Activated CD4-positive, alpha-beta T cell treated with anti-CD3 and anti-CD28 coated beads, Interleukin-2, amount 10 ng/mL, durations not matched to agents 7 days and 5 days (primary cell): ENCODE measurements at places on chromosomes 6 and 20. TPM values are rescaled to one million over a fixed set of nuclear protein-coding genes. Genes with fewer than 3 reads are reported as not detected.

DNA sequence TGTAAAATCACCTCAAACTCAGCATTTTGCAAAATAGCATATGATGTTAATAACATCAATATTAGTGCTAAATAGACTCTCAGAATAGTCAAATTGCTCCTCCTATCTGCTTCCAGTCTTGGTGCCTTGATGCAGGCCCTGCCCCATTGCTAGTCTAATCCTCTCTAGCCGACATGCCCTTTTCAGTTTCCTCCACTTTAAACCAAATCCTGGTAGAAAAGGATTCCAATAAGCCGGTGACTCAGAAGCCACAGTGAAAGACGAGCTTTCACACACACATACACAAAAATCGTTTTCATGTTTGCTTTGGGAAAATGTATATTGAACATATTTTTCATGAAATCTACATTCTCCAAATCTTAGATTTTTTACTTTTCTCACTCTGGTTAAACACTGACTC is 203.1 kb downstream of the LMBRD1 start:
- H3K4me1 ChIP-seq: no peaks in the 10 kb centered on the region
- H3K36me3 ChIP-seq: no peaks in the 10 kb centered on the region
- H3K4me3 ChIP-seq: no peak overlapping the region
- peaks cover 5% of the 10 kb centered on the region for H3K27me3 ChIP-seq

GRCh38 chr6:149056777-149057463 is 260.6 kb upstream of the TAB2 start:
- peaks cover 55% of the 10 kb centered on the region for H3K4me1 ChIP-seq
- no peak overlapping the region for H3K27ac ChIP-seq

GRCh38 chr20:59412181-59412580 is 111.8 kb downstream of the EDN3 start:
- no peak for DNase-seq
- no peak overlapping the region for H3K4me3 ChIP-seq
- H3K27me3 ChIP-seq: no peaks in the 10 kb centered on the region
- no peak overlapping the region for H3K27ac ChIP-seq
- no peaks in the 10 kb centered on the region for H3K4me1 ChIP-seq

DNA sequence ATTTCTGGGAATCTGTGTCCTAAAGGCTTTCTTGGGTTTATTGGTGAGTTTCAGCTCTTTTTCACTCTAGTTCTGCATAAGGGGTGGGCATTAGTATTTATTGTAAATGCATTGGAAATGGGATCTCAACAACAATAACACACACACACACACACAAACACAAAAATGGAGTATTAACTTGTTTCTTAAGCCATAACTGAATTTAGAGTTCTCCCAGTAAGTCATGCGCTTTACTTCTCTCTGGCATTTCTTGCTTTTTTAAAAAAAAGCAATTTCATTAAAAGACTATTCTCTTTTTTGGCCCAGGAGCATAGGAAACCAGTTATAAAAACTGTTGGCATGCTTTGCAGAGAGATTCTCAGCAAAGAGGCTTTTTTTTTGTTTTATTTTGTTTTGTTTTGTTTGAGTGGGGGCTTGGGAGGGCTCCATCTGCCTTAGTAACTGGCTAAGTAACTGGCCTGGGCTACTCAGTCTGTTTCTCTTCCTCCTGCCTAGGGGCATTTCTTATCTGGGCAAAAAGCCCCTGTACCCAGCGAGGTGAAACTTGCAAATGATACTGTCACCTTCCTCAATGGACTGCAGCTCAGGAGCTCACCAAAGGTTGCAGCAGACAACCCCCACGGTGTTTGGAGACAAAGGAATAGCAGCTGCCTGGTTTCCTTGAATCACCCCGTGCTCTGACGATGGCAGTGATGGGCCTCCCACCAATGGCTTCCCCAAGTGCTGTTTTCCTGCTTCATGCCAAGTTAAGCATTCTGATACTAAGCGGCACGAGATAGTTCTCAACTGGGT is 128.5 kb downstream of the BCAS1 start:
- peaks cover 42% of the 10 kb centered on the region for H3K4me1 ChIP-seq
- H3K4me3 ChIP-seq: no peak overlapping the region
- DNase-seq: no peak

- peak; percentile 92 for DNase-seq
- peaks cover 22% of the 10 kb centered on the region for H3K36me3 ChIP-seq
- H3K27me3 ChIP-seq: peaks cover 15% of the 10 kb centered on the region
- peak within 1 kb of the TSS; percentile 93 for H3K4me3 ChIP-seq
Measured at GRCh38 chr6:79078075-79078969, at the start of gene PHIP. TSS of gene PHIP (minus strand) at chr6:79078254. CDS start at chr6:79078068, 186 bp downstream.

DNA sequence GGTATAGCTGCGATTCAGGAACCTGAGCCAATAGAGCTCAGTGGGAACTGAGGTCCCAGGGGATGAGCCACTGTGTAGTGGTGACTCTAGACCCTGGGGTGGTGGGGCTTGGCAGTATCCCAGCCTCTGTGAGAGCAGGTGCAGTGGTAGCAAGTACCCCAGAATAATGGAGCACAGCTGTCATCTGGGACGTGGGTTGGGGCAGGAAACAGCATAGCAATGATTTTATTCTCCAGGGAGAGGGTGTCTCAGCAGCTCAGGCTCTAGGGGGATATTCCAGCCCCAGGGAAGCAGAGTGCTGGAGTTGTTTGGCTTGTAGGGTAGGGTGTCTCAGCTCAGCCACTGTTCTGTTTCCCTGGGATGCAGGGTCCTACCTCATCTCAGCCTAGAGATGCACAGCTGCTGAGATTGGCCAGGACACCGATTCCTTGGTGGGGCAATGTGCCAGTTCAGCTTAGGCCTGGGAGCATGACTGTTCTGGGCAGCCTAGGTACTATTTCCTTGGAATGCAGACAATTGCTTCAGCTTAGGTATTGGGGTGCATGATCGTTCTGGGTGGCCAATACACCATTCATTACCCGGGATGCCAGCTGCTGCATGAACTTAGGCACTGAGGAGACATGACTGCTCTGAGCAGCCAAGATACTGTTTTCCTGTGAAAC is 34.0 kb upstream of the NUP153 start:
- H3K27me3 ChIP-seq: peaks cover 11% of the 10 kb centered on the region
- no peak overlapping the region for H3K4me3 ChIP-seq
- no peak overlapping the region for H3K27ac ChIP-seq

GRCh38 chr6:31356216-31356945 is 598 bp downstream of the HLA-B start:
- H3K27me3 ChIP-seq: peaks cover 3% of the 10 kb centered on the region
- peak; percentile 79 for DNase-seq
- peak overlapping the region; percentile 93 for H3K4me3 ChIP-seq
- peak overlapping the region; percentile 100 for H3K27ac ChIP-seq
- H3K36me3 ChIP-seq: peaks cover 59% of the 10 kb centered on the region

- no peaks in the 10 kb centered on the region for H3K36me3 ChIP-seq
- no peaks in the 10 kb centered on the region for H3K4me1 ChIP-seq
- DNase-seq: no peak
- H3K27me3 ChIP-seq: no peaks in the 10 kb centered on the region
Measured at GRCh38 chr6:162871966-162872365, 144.2 kb downstream of the PACRG start.

- no peaks in the 10 kb centered on the region for H3K4me1 ChIP-seq
- H3K27ac ChIP-seq: no peak overlapping the region
- H3K27me3 ChIP-seq: peaks cover 3% of the 10 kb centered on the region
- H3K4me3 ChIP-seq: no peak overlapping the region
- no peak for DNase-seq
Measured at GRCh38 chr6:148629592-148630465, 117.0 kb upstream of the UST start.

GRCh38 chr6:30359276-30359675 is 14.3 kb downstream of the RPP21 start:
- no peak for DNase-seq
- no peak overlapping the region for H3K27ac ChIP-seq
- peaks cover 9% of the 10 kb centered on the region for H3K4me1 ChIP-seq
- H3K36me3 ChIP-seq: no peaks in the 10 kb centered on the region

DNA sequence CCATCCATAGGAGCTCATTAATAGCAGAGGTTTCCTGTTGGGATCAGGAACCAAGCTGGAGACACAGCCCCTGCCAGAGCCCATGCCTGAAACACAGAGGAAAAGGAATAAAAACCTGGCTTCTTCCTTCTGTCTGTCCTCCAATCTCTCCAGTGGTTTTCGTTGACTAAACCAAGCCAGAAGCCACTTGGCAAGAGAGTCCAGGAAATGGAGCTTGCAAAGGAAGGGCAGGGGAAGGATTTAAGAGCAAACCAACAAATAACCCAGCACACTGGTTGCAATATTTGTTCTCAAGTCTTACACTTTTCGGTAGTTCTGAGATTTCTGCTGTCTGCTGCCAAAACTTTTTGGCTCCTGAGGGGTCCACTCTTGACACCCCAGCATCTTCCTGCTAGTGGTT is 137.0 kb upstream of the BMP2 start:
- DNase-seq: no peak
- no peaks in the 10 kb centered on the region for H3K27me3 ChIP-seq
- H3K36me3 ChIP-seq: no peaks in the 10 kb centered on the region
- no peak overlapping the region for H3K27ac ChIP-seq

GRCh38 chr20:23105193-23105592 is 19.1 kb upstream of the CD93 start:
- no peak overlapping the region for H3K4me3 ChIP-seq
- DNase-seq: no peak
- H3K27ac ChIP-seq: no peak overlapping the region
- H3K36me3 ChIP-seq: no peaks in the 10 kb centered on the region
- H3K4me1 ChIP-seq: no peaks in the 10 kb centered on the region

GRCh38 chr6:21738180-21739094 is 144.9 kb downstream of the SOX4 start:
- no peaks in the 10 kb centered on the region for H3K4me1 ChIP-seq
- H3K36me3 ChIP-seq: no peaks in the 10 kb centered on the region
- DNase-seq: no peak
- H3K4me3 ChIP-seq: no peak overlapping the region

- no peaks in the 10 kb centered on the region for H3K36me3 ChIP-seq
- no peak for DNase-seq
- H3K27me3 ChIP-seq: peaks cover 3% of the 10 kb centered on the region
- no peak overlapping the region for H3K4me3 ChIP-seq
Measured at GRCh38 chr20:60101891-60102281, 143.7 kb downstream of the CDH26 start.

DNA sequence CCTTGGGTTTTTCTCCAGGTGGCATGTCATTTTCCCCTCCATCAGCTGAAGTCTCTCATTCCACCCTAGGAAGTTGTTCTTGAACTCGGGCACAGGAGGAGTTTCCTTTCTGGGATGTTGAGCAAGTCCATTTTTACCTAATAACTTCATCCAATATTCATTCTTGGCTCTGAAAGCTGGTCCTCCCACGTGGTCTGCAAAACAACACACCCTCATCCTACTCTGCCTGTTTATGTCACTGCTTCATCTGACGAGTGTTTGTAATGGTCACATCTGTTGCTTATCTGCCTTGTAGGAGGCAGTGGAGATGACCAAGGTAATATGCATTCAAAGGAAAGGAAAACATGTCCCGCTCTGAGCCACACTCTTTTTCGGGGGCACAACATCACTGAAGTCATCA is 41.7 kb upstream of the AIG1 start:
- H3K4me3 ChIP-seq: no peak overlapping the region
- no peaks in the 10 kb centered on the region for H3K4me1 ChIP-seq
- no peak for DNase-seq

The SOBP gene
- total RNA-seq: 0.31 TPM

The KIAA1755 gene
- not detected for total RNA-seq

The PRDM13 gene
- total RNA-seq: not detected

The GNL1 gene
- total RNA-seq: 51.5 TPM

The BMP7 gene
- not detected for total RNA-seq

The SOX18 gene
- total RNA-seq: 0.10 TPM

The DSP gene
- total RNA-seq: 0.10 TPM

The HTR1B gene
- total RNA-seq: not detected
